Large intestine (tissue), 12 donors: ENCODE measurements at places on chromosomes 1 and 21.

- DNase-seq = no peak
These were observed 109.6 kb downstream of the VPS13D start for GRCh38 chr1:12339396-12339795.

GRCh38 chr1:7890853-7891252 is 38.0 kb upstream of the UTS2 start:
- DNase-seq = no peak

- DNase-seq = peak; percentile 21
These were observed 107.3 kb downstream of the UCHL5 start for GRCh38 chr1:192951691-192952460.

- DNase-seq = no peak
These were observed 32.6 kb downstream of the GRIK3 start for GRCh38 chr1:37001703-37002102.

GRCh38 chr1:228001738-228002535 is 4.9 kb upstream of the WNT3A start:
- DNase-seq = no peak

DNA sequence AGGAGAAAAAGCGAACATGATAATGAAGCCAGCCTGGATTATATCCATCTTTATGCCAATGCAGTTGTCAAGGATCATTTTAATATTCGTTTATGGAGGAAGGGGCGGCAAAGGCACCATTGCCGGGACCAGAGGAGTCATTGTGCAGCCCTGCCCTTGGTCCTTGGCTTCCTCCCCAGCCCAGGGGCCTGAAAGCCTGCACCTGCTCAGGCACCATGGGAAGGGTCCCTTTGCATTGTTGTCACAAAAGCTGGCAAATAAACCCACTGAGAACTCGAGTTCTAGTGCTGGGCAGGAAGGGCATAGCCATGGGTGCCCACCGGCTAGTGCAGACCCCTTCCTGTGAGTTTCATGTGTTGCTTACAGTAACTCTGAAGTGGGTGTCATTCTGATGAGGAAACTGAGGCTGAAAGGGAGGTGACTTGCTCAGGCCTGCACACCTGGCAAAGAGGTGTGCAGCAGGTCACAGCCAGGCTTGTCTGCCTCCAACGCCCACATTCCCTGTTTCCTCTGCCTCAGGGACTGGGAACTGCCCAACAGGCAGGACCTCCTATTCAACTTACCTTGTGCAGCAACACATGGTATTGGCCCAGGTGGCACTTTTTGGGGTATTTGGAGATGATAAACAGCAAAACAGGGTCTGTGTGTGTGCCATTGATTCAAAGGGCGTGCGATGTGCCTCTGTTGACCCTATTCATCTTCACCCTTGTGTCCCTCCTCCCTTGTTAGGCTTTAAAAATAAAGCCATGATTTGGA is 84.6 kb downstream of the MAN1C1 start:
- DNase-seq = no peak

DNA sequence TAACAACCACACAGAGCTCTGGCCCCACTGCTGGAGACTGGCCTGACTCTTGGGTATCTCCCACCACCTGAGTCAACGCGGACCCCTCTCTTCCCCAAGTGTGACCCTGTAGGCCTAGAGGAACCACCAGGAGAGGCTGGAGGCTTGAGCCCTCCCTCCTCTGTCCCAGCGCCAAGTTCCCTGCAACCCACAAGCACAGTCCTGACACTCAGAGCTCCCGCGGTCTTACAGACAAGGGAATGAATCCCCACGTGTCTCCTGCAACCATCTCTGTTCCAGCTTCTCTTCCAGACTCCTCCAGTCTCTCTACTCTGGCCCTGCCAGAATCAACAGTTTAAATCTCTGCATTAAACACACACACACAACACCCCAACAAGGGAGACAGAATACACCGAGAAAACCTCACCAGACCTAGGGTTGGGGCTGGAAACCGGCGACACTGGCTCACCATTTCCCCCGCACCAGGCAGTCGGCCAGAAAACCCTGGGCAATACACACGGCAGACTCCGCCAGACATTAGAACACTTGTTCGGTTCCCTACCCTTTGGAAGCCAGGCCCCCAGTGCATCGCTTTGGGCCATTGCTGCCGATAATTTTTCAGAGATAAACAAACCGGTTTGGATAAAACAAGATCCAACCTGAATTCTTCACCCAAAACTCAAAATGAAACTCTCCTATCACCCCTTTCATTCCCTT is 21.7 kb downstream of the CASZ1 start:
- no peak for DNase-seq
